Type B pancreatic cell (in vitro differentiated cells): ENCODE measurements at places on chromosomes 2 and 18. TPM values are rescaled to one million over a fixed set of nuclear protein-coding genes. Genes with fewer than 3 reads are reported as not detected.

DNA sequence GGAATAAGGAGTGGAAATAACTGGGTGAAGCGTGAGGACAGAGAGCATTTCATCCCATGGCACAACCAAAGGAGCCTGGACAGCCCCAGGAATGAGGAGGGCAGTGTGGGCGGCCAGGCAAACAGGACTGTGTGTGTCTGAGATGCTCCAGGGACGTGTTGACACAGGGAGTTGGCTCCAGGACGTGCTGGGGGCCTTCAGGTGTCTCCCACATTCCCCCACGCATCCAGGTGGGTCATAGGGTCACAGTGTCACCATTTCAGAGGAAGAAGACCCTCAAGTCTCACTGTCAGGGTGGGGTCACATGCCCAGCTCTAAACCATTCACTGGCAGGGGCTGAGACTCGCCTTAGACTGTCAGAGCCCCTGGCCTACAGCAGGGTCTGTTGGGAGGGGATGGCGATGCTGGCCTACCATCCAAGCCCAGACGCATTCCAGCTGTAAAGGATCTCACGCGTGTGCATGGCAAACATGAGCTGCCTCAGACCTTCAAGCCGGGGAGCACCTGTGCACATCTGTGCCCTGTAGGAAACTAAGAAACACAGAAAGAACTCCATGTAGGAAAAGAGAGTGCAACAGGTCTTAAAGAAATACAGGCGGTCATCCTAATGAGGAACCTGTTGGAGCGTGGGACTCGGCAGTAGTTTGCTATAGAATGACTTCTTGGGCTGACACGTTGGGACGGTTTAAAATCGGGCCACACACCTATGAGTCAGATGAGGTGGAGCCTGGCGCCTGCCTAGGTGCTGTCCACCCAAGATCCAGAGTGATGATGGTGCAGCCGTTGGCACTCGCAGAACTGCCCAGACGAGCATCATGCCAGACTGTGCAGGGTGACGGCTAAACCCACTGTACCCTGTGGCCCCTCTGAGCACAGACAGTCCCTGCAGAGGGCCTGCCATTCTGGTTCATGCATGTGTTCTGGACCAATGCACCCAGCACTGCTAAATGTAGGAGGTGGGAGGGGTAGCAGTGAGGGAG, 17.3 kb downstream of the PARD6G start:
- no peak overlapping the region for H3K27ac ChIP-seq

Gene REG3A
- total RNA-seq, result 0.95 and 4.0 TPM in 2 replicates

DNA sequence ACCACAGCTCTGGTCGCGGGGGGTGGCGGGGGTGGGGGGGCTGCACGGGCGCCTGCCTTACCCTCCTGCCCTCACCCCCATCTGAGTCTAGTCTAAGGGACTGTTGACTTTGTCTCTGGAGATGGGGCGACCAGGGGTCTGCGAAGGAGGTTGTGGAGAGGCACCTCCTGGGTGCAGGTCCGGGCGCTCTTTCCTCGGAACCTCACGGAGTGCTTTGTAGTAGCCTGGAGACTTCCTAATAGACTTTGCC, 141.3 kb downstream of the MEIS1 start:
- DNase-seq, result no peak
- peaks cover 45% of the 10 kb centered on the region for H3K4me1 ChIP-seq
- H3K4me3 ChIP-seq, result peak overlapping the region; percentile 91
- H3K36me3 ChIP-seq, result peaks cover 10% of the 10 kb centered on the region
- H3K27me3 ChIP-seq, result peaks cover 35% of the 10 kb centered on the region

GRCh38 chr2:19187323-19188020, 171.0 kb downstream of the OSR1 start:
- H3K27me3 ChIP-seq, result no peaks in the 10 kb centered on the region
- H3K4me3 ChIP-seq, result no peak overlapping the region
- H3K27ac ChIP-seq, result no peak overlapping the region
- H3K4me1 ChIP-seq, result peaks cover 4% of the 10 kb centered on the region
- DNase-seq, result no peak
- H3K36me3 ChIP-seq, result no peaks in the 10 kb centered on the region

GRCh38 chr2:145186303-145186702, 666.4 kb upstream of the ZEB2 start:
- no peaks in the 10 kb centered on the region for H3K36me3 ChIP-seq
- H3K27ac ChIP-seq, result no peak overlapping the region
- peaks cover 9% of the 10 kb centered on the region for H3K4me1 ChIP-seq
- H3K4me3 ChIP-seq, result no peak overlapping the region
- no peak for DNase-seq

GRCh38 chr2:136167721-136168475, 49.9 kb upstream of the CXCR4 start:
- peaks cover 16% of the 10 kb centered on the region for H3K4me1 ChIP-seq
- peak overlapping the region; percentile 17 for H3K27ac ChIP-seq
- peaks cover 10% of the 10 kb centered on the region for H3K27me3 ChIP-seq
- no peaks in the 10 kb centered on the region for H3K36me3 ChIP-seq
- DNase-seq, result no peak

Gene SNRPD1
- 66.4 and 83.1 TPM in 2 replicates for total RNA-seq

GRCh38 chr2:1192121-1192520, 221.1 kb upstream of the TPO start:
- no peak for DNase-seq
- H3K36me3 ChIP-seq, result no peaks in the 10 kb centered on the region
- H3K27ac ChIP-seq, result no peak overlapping the region
- no peaks in the 10 kb centered on the region for H3K27me3 ChIP-seq
- H3K4me3 ChIP-seq, result no peak overlapping the region

- DNase-seq, result no peak
- H3K36me3 ChIP-seq, result peaks cover 8% of the 10 kb centered on the region
- no peaks in the 10 kb centered on the region for H3K4me1 ChIP-seq
- H3K4me3 ChIP-seq, result no peak overlapping the region
- no peaks in the 10 kb centered on the region for H3K27me3 ChIP-seq
Observed at GRCh38 chr18:69981948-69982347, 34.3 kb upstream of the CD226 start.

DNA sequence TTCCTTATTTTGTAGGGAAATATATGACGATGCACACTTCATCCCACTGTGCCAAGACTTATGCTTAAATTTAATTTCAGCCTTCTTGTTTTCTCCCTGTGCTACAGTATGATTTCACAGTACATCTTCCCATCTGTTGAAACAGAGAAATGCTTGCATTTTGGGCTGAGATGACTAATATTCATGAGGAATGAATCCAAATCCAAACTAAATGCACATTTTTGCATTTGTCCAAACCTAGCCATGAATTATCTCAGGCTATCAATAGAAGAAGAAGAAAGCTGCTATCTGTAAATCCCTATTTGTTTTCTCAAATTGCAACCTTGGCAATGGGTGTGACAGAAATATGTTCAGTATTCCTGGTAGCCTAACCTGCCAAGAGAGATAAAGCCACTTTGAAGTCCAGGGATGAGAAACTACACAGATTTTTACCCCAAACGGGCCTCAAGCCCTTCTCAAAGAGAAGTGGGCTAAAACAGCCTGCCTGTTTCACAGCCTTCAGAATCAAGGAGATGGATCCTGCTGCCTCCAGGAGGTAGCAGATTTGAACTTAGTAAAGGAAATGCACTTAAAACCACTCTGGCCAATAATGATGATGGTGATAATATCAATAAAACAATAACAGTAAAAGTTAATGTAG, 306.9 kb upstream of the NT5C1B start:
- DNase-seq, result no peak
- H3K27ac ChIP-seq, result no peak overlapping the region
- no peaks in the 10 kb centered on the region for H3K36me3 ChIP-seq
- no peak overlapping the region for H3K4me3 ChIP-seq
- peaks cover 5% of the 10 kb centered on the region for H3K27me3 ChIP-seq

GRCh38 chr2:72024451-72025175, 123.0 kb downstream of the CYP26B1 start:
- no peak overlapping the region for H3K27ac ChIP-seq
- no peak overlapping the region for H3K4me3 ChIP-seq
- H3K27me3 ChIP-seq, result no peaks in the 10 kb centered on the region

Gene SP3
- 75.0 and 94.5 TPM in 2 replicates for total RNA-seq

- no peak for DNase-seq
- no peaks in the 10 kb centered on the region for H3K4me1 ChIP-seq
- H3K36me3 ChIP-seq, result no peaks in the 10 kb centered on the region
- no peak overlapping the region for H3K27ac ChIP-seq
- H3K4me3 ChIP-seq, result no peak overlapping the region
Observed at GRCh38 chr2:84493514-84493913, 22.8 kb upstream of the DNAH6 start.

DNA sequence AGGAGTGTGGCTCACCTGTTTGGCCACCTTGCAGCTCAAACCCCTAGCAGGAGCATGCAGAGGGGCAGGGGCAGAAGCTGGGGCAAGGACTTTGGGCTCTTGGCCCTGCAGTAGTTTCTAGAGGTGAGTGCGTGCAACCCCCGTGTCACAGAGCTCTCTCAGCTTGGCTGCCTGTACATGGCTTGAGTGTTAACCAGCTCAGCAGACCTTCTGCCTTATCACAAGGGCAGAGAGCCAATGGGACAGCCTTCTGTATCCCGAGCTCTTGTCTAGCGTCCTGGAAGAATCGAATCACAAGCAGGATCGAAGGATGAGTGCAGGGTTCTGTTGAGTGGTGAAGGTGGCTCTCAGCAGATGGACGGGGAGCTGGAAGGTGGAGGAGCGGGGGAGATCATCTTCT, 120.3 kb upstream of the TMEM18 start:
- H3K36me3 ChIP-seq, result no peaks in the 10 kb centered on the region
- no peak overlapping the region for H3K4me3 ChIP-seq
- H3K27me3 ChIP-seq, result no peaks in the 10 kb centered on the region

GRCh38 chr2:186426153-186427016, 59.7 kb upstream of the ZC3H15 start:
- no peaks in the 10 kb centered on the region for H3K27me3 ChIP-seq
- no peaks in the 10 kb centered on the region for H3K36me3 ChIP-seq
- H3K4me1 ChIP-seq, result peaks cover 7% of the 10 kb centered on the region

Gene NYAP2
- total RNA-seq, result 0.46 and 1.00 TPM in 2 replicates

- no peaks in the 10 kb centered on the region for H3K36me3 ChIP-seq
- DNase-seq, result no peak
- peaks cover 8% of the 10 kb centered on the region for H3K4me1 ChIP-seq
- no peaks in the 10 kb centered on the region for H3K27me3 ChIP-seq
- no peak overlapping the region for H3K4me3 ChIP-seq
Observed at GRCh38 chr2:215483431-215483830, 47.6 kb upstream of the FN1 start.

DNA sequence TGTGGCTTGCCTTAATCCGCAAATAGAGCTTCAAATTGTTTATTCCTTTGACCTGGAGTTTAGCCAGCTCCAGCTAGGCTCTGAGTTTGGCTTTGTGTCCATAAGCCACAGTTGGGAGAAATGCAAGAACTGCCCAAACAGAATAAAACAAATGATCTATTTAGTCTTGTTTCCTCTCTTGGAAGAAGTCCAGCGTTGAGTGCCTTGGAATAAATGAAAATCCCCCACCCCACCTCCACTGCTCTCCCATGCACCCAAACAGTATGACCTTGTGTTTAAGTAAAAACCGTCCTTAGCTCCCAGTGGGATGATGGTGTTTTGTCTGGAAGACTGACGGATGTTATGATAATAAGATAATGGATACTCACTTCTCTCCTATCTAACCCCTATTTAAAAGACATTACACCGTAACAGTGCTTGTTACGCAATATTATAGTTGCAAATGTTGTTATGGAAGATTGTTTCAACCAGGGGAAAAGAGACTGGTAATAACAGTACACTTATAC, 3.2 kb upstream of the SERPINE2 start:
- no peak overlapping the region for H3K27ac ChIP-seq
- peaks cover 70% of the 10 kb centered on the region for H3K27me3 ChIP-seq
- H3K36me3 ChIP-seq, result no peaks in the 10 kb centered on the region
- H3K4me1 ChIP-seq, result peaks cover 9% of the 10 kb centered on the region
